ENCODE measurements at places on chromosomes 16 and 17.

GRCh38 chr16:13945744-13946485 lies 26.0 kb downstream of the ERCC4 start:
- no peak for DNase-seq

DNA sequence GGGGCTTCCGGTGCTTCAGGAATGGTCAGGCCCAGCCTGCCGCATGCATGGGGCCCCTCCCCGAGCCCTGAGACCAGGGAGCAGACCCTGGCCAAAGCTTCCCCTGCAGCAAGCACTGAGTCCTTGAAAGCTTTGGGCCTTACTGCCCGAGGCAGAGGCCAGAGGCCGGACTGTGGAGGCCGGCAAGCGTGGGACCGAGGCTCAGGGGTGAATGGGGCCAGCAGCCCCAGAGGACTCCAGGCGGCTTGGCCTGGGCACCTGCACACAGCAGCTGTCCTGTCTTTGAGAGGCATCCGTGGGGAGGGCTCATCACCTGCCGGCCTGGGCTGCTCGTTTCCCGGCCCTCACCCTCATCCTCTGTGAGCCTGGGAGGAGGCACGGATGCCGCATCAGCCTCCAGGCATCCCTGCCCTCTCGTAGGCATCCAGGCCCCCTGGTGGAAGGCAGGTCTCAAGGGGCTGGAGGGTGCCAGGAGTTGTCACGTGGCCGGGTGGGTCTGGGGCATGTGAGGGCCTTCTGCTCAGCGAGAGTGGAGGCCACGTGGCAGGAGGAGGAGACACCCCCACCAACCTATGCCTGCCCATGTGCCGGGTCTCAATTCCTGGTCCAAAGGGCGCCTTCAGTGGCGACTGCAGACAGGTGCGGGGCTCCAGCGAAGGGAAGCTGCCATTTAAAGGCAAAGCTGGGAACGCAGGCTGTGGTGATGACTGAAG lies 31.4 kb downstream of the CACNA1H start:
- no peak for DNase-seq

DNA sequence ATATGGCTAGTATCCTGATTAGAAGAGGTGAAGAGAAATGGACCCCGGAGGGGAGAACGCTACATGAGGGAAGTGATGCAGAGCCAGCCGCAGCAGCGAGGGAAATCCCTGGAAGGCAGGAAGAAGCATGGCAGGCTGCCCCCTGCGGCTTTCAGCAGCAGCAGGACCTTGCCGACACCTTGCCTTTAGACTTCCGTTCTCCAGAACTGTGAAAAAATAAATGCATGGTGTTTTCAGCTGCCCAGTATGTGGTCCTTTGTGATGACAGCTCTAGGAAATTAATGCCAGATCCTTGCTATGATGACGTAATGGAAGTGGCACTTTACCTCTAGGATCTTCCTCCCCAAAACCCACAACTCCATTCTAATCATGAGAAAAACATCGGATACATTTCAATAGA lies 9.7 kb upstream of the ZFP1 start:
- DNase-seq = no peak

DNA sequence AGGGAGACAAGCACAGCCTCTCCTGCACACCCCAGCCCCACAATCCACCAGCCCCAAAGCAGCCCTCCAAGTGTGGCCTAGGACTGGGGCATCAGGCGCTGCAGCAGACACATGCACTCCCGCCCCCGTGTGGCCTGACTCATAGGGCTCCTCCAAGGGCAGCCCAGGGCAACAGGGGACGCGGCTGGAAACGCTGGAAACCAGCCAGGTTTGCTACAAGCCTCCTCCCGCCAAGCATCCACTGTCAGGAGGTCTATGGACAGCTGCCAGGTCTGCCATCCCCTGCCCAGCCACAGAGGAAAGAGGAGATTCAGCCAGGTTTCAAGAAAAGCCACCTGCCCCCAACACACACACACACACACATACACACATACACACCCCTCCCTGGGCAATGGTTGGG lies 25.8 kb downstream of the SRCIN1 start:
- DNase-seq = peak; percentile 74

- no peak for DNase-seq
Measured at GRCh38 chr16:68369697-68370580, 59.1 kb downstream of the PRMT7 start.

GRCh38 chr17:37493249-37494027 lies 3.7 kb downstream of the DUSP14 start:
- no peak for DNase-seq

DNA sequence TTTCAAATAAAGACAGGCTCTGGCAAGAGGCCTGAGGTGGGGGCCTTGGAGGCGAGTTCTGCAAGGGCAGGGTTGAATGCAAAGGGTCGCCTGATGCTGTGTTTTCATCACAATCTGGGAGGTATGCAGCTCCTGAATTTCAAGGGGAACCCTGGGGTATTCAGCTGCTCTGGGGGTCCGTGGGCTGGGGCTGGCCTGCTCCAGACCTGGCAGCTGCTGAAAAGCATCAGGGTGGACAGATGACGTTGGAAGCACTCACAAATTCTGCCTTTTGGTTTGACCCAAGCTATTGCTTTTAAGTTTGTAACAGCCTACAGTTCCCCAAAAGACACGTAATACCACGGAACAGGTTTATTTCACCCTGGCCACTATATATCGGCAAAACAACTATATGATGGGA lies 1.3 kb downstream of the DNAH17 start:
- no peak for DNase-seq

DNA sequence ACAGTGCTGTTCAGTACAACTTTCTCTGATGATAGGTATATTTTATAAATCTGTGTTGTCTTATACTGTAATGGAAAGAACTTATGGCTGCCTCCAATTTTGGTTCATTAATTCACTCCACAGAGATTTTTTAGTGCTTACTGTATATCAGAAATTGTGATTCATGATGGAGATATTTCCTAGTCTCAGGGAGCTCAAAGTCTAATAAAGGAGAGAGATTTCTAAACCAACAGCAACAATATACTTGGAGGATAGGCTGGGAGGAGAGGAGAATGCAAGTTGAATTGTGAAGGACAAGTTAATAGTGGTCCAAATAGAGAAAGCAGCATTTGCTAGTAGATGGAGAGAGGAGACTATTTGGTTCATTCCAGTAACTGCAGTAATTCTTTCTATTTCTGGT lies 63.5 kb downstream of the TANC2 start:
- DNase-seq = no peak

DNA sequence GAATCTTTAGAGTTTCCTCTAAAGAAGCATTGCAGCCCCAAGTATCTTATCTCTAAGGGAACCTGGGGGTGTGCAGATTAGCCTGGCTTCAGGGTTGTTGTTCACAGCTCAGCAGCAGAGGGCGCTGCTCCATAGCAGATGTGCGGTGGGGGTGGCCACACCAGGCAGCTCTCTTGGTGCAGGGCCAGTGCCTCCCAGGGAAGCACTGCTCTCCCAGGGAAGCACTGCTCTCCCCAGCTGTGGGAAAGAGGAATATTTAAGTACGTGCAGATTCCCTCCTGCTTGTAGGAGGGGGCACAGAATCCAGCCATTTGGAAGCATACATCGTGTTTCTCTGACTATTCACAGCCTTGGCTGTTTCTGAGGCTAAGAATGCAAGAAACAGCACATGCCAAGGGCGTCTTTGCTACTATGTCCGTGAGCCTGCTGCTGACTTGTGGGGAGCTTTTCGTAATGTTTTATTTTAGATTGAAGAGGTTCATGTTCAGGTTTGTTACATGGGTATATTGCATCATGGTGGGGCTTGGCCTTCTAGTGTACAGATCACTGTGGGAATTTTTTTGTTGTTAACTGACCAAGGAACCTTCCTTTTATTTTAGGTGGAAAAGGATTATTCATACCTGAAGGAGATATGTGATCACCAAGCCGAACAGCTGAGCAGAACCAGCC lies 217.8 kb downstream of the SPECC1 start:
- DNase-seq = peak; percentile 92

GRCh38 chr16:54602666-54603065 lies 316.1 kb upstream of the IRX3 start:
- DNase-seq = no peak

GRCh38 chr16:86294535-86295196 lies 215.7 kb upstream of the FOXF1 start:
- DNase-seq = no peak

GRCh38 chr16:66199189-66199588 lies 167.3 kb upstream of the CDH5 start:
- DNase-seq = no peak

- no peak for DNase-seq
Measured at GRCh38 chr17:71437166-71437565, 683.7 kb upstream of the SOX9 start.

DNA sequence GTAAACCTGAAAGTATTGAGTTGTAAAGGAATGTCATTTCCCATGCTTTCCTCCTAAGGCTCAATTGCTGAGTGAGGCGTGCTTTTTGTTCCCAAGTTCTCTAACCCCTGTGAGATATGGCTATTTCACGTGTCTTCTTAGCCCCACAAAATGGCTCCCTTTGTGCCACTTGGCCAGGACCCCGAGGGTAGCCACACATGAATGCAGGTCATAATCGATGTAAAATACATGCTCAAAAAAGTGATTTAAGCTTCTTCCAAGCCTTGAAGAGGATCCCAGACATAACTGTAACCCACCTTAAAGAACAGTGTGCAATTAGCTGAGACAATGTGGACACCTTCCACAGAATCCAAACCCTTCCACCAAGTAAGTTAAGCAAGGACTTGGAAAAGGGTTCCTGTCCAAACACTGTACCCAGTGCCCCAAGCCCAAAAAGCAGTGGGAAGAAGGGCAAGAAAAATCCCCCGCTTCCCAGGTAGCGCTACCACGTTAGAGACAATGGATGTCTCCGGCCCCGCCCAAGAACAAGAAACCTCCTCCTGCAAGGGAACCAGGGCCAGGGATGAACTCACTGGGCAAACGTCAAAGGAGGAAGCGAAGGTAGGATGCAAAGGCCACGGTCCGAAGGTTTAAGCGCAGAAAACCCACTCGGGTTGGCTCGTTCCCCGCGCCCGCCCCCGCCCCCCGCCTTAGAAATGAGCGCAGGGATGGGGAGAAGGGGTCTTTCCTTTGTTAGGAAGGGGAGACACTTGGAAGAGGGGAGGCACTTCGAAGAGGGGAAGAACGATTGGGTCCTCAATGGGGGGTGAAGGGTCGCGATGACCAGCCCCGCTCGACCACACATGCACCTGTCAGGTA lies 1.2 kb downstream of the JPT1 start:
- DNase-seq = peak; percentile 76

DNA sequence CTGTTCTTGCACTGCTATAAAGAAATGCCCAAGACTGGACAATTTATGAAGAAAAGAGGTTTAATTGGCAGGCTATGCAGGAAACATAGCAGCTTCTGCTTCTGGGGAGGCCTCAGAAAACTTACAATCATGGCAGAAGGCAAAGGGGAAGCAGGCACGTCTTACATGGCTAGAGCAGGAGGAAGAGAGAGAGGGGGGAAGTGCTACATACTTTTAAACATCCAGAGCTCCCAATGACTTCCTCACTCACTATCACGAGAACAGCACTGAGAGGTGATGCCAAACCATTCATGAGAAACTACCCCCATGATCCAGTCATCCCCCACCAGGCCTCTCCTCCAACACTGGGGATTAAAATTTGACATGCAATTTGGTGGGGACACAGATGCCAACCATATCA lies 13.3 kb downstream of the WFIKKN2 start:
- DNase-seq = no peak

GRCh38 chr16:71288570-71288889 lies 672 bp downstream of the CMTR2 start:
- DNase-seq = no peak

DNA sequence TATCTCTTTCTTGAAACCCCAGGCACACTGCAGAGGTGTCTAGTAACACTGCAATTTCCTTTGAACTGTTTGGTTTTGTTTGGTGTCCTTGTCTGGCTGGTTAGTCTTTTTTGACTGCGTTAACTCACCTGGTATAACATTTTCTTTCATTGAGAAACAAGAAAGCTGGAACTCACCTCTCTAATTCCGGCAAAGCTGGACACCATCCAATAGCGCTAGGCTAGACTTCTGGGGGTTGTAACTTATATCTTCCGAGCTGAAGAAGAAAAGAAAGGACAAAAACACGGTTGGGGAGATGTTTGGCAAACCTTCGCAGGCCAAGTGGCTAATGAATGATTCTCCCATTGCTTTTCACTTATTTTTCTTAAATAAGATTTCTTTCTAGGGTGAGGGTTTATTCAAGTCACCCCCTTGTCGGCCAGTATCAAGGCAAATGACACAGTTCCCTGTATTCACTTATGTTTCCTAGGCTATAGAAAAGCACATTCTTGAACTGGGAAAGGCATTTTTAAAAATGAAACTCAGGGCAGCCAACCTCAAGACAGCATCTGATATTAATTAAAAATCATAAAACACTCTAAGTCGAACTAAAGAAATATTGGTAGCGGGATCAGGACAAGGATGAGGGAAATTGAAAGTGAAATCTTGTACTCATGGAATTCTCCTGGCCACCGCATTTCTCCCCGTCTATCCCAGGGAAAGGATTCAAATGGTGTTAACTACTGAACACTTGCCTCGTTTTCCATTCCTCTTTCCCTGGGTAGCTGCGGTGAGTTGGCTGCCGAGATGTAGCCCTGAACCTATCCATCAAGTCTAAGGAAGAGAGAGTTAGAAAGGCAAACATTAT lies 95.9 kb upstream of the ZFHX3 start:
- DNase-seq = no peak

DNA sequence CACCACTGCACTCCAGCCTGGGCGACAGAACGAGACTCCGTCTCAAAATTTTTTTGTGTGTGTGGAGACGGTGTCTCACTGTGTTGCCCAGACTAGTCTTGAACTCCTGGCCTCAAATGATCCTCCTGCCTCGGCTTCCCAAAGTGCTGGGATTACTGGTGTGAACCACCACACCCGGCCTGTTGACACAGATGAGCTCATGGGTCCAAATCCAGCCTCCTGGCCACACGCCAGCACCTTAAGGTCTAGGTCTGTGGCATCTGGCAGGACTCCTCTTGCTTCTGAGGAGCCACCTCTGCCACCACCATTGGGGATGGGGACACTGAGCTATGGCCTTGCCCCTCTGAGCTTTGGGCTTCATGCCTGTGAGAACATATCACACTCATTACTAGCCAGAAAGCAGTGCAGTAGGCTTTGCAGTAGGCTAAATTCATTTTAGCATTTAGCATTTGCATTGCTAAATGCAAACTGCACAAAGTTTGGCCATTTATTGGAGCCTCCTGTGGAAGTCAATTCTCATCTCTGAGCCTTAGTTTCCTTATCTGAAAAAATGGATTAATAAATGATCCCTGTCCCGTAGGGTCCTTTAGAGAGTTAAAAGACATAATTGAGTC lies 5.5 kb upstream of the CDIPT start:
- DNase-seq = no peak

- peak; percentile 50 for DNase-seq
Measured at GRCh38 chr16:6016530-6017184, 919.1 kb upstream of the EEF2KMT start.

GRCh38 chr17:12977008-12977751 lies 40.6 kb downstream of the ELAC2 start:
- DNase-seq = no peak
